ENCODE measurements at places on chromosomes 16 and 17.

- no peak for DNase-seq
These were observed 65.1 kb downstream of the ABCC6 start for GRCh38 chr16:16158082-16158658.

- peak; percentile 27 for DNase-seq
These were observed 24.8 kb upstream of the ARHGAP23 start for GRCh38 chr17:38403491-38403890.

DNA sequence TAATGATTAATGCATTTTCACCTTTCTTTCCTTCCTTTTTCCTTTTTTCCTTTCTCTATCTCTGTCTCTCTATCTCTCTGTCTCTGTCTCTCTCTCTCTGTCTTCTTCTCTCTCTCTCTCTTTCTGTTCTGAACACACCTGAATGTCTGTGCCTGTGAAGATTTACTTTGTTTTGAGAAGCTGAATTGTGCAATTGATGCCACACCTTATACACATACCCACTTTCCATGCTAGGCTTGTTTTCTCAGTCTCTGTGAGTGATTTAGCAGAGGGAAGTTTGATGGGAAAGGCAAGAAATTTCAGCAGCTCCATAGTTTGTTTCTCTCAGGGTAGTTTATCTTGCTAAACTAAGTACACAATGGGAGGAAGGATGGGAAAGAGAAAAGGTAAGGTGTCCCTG lies 9.3 kb upstream of the CAPNS2 start:
- DNase-seq: no peak

DNA sequence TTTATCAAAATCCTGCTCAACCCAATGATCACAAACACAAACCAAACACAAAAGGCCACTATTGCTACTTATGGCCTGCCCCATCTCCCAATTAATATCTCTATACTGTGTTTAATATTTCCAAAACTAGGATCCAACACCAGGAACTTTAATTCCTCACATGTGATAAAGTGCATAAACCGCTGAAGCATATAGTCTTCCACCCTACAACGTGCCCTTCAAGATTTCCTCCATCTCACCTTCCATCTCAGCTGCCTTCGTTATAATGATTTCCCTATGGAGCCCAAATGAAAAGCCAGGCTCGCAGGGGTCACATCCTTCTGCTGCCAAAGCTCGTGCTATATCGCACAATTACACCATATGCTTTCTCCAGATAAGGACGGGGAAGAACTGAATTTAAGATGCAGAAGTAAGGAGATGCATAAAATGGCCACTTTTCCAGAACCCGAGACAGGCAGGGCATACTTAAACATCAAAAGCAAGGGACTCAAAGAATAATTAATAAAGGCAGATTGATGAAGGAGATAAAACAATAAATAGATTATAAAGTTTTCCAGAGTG lies 1.8 kb downstream of the MYH10 start:
- peak; percentile 37 for DNase-seq

GRCh38 chr16:56143666-56144065 lies 47.6 kb upstream of the GNAO1 start:
- DNase-seq: no peak

GRCh38 chr17:17538417-17539391 lies 42.5 kb upstream of the RASD1 start:
- DNase-seq: peak; percentile 6

DNA sequence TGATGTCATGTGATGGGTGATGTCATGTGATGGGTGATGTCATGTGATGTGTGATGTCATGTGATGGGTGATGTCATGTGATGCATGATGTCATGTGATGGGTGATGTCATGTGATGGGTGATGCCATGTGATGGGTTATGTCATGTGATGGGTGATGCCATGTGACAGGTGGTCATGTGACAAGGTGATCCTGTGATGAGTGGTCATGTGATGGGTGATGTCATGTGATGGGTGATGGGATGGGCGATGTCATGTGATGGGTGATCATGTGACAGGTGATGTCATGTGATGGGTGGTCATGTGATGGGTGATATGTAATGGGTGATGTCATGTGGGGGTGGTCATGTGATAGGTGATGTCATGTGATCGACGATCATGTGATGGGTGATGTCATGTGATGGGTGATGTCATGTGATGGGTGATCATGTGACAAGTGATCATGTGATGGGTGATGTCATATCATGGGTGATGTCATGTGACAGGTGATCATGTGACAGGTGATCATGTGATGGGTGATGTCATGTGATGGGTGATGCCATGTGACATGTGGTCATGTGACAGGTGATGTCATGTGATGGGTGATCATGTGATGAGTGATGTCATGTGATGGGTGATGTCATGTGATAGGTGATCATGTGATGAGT lies 17.2 kb downstream of the CD300LB start:
- peak; percentile 74 for DNase-seq

DNA sequence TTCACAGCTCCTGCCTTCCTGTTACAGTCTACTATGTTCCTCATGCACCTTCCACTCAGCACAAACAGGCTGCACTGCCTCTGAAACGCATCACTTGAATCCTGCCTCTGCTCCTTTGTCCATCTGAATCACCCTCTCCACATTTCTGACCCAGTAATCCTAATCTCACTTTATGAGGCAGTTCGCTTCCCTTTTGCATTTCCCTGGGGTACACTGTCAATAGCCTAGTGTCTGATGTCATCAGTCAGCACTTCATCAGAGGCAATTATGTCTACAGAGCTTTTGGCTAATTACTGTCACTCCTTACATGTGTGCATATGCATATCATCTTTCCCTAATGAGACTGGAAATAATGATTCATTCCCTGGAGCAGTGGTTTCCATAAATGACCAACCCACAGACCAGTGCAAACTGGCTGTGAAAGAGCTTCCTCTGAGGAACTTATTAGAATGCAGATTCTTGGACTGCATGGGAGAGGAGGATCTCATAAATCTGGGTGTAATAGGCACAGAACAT lies 23.6 kb downstream of the CA4 start:
- DNase-seq: no peak

DNA sequence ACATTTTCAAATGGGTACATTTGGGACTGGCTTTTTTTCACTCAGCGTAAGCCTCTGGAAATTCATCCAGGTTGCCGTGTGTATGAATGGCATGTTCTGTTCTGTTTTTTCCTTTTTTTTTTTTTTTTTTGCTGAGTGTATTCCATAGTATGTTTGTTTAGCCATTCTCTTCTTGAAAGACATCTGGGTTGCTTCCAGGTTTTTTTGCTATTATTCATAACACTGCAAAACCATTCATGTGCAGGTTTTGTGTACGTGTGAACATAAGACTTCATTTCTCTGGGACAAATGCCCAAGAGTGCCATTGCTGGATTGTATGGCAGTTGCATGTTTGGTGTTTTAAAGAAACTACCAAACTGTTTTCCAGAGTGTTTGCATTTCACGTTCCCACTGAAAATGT lies 335.9 kb upstream of the TNRC6C start:
- DNase-seq: no peak

GRCh38 chr16:14354561-14355351 lies 275.3 kb downstream of the PARN start:
- no peak for DNase-seq

DNA sequence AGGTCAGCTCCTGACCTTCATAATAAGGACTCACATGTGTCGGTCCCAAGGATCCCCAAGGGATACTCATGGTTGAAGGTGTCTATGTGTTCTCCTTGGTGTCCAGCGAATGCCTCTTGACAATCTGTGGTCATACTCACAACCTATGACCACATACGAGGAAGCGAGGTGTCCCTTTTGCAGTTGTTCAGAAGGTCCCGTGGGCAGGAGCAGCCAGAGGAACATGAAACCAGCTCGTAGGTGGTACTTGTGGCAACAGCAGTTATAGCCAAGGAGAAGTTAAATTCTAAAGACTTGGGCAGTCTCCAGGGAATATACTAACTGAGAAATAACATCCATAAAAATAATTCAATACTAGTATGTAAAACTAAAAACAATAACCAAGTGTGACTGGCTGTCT lies 685.3 kb downstream of the WWOX start:
- DNase-seq: no peak

DNA sequence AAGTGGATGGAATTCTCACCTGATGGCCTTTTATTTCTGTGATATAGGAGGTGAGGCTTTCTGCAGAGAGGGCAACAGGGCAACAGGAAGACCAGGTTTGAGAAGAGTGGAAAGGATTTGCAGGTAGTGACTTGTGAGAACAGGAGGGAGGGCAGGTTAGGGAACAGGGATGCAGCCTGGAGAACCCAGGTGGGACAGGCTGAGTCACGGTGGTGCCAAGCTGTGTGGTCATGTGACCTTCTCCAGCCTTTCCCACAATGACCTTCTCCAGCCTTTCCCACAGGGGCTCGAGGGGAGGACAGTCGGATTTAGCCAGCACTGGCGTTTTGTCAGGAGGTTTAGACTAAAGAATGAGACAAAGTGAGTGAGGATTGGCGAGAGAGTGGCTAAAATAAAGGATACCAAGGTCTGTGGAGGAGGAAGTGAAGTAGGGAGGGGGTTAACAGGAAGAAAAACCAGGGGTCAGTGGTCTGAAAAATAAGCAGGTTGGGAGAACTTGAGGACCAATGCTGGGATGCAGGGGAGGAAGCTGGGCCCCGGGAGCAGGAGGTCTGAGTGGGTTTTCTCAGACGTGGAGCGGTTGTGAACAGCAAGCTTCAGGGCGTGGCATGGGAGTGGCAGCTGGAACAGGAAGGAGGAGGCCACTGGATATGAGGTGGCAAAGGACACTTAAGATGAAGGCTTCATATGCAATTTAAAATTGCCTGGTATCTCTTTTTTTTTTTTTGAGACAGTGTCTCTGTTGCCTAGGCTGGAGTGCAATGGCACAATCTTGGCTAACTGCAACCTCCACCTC lies 37.7 kb downstream of the DNAH2 start:
- DNase-seq: no peak

GRCh38 chr17:78665952-78666920 lies 89.0 kb upstream of the DNAH17 start:
- DNase-seq: no peak
